Activated CD4-positive, alpha-beta T cell treated with anti-CD3 and anti-CD28 coated beads, Interleukin-2, amount 50 U/mL, for 1 hour (primary cell): ENCODE measurements at places on chromosomes 5 and 9.

- DNase-seq: no peak
Observed at GRCh38 chr9:133362359-133363044, 6.2 kb downstream of the SURF2 start.

- no peak for DNase-seq
Observed at GRCh38 chr9:136255896-136256890, 10.6 kb upstream of the QSOX2 start.

DNA sequence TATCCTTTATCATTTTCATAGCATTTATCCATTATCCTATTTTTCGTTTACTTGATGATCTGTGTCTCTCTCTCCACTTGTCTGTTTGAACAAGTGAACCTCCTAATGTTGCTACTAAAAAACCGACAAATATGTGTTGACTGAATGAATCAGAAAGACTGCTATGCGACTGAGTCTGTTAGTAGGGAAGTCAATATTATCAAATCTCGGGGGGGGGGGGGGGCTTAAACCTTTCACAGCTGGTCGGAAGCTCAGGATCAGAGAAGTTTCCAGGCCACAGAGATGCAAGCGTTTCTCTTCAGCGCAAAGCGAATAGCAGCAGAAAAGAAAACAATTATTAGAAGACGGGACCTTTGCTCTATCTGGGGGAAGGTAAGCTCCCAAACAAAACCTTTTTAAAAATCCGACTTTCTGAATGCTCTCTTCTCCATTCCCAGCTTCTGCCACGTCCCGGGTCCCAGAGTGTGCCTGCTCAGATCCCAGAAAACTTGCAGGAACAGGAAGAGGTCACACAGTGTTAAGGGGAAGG lies 412 bp downstream of the RIOK2 start:
- no peak for DNase-seq

- peak; percentile 6 for DNase-seq
Observed at GRCh38 chr5:81631124-81631523, 119.8 kb downstream of the SSBP2 start.

- no peak for DNase-seq
Observed at GRCh38 chr5:104096451-104096850, 533.9 kb upstream of the NUDT12 start.

- DNase-seq: no peak
Observed at GRCh38 chr9:134757216-134757975, 115.8 kb downstream of the COL5A1 start.

- no peak for DNase-seq
Observed at GRCh38 chr9:26863074-26863473, 29.5 kb downstream of the CAAP1 start.

- no peak for DNase-seq
Observed at GRCh38 chr9:81801190-81801589, 111.8 kb upstream of the TLE1 start.

- no peak for DNase-seq
Observed at GRCh38 chr5:24110004-24110615, 534.7 kb downstream of the CDH10 start.

DNA sequence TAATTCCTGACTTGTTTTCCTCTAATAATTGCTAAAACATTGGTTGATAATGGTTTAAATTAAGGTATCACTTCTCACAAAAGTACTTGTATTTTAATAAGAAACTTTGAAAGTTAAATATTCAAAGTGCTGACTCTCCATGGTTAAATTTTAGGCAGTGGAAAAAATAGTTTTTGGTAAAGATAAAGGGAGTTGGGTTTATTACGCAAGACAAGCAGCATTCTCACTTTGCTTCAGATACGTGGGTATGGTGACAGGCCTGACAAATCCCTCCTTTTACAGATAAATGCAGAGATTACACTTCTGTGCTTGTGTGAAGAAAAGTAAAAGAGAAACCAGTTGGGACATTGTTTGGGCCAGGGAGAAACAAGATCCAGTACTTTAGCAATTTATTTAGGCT lies 14.5 kb upstream of the FAM170A start:
- no peak for DNase-seq

DNA sequence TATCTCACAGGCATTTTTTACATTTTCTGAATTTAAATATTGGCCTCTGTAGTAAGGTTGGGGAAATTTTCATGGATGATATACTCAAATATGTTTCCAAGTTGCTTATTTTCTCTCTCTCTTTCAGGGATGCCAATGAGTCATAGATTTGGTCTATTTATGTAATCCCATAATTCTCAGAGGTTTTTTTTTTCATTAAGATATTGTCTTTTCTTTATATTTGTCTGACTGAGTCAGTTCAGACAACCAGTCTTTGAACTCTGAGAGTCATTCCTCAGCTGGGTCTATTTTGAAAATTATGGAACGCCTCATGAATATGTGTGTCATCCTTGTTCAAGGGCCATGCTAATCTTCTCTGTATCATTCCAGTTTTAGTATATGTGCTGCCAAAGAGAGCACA lies 223.2 kb downstream of the PCSK1 start:
- no peak for DNase-seq
